ENCODE measurements at places on chromosomes 11 and 22. TPM values are rescaled to one million over a fixed set of nuclear protein-coding genes. Genes with fewer than 3 reads are reported as not detected.

The SEC14L6 gene
- total RNA-seq, result 0.82 TPM

The FAM181B gene
- total RNA-seq, result 13.0 TPM

The PKP3 gene
- not detected for total RNA-seq

DNA sequence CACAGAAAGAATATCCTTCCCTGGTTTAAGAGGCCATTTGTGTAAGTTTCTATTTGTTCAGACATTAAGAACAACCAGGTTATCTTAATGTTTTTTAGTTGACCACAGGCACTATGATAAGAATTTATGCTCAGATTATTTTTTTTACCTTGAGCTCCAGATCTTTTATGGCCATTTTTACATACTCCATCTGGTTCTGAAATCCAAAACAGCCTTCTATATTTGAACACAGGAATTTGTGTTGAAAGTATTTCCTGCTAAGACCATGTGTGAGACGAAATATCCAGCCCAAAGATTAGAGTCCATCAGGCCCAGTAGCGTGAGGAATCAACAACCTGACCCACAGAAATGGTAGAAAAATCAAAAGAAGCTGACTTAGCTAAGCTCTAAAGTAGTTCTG is 569.9 kb upstream of the FAT3 start:
- no peak for DNase-seq

- no peak for DNase-seq
Measured at GRCh38 chr11:5600374-5600851, 4.0 kb downstream of the TRIM6 start.

DNA sequence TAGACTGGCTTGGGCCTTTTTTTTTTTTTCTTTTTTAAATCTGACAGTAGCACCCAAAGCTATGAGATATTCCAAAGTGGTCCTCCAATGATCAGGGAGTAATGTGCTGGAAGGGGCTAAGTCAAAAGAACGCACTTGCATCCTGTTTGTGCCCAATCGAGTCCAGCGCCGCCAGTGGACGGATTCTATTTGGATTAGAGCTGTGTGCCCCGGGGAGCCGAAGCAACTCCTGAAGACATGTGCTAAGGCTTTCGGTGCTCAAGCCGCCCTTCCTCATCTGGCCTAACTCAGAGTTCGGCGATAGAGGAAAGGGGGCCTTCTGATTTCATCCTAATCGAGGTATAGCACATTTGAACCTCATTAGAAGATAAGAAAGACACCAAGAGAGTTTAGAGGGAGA is 147.8 kb upstream of the NECTIN1 start:
- no peak for DNase-seq

DNA sequence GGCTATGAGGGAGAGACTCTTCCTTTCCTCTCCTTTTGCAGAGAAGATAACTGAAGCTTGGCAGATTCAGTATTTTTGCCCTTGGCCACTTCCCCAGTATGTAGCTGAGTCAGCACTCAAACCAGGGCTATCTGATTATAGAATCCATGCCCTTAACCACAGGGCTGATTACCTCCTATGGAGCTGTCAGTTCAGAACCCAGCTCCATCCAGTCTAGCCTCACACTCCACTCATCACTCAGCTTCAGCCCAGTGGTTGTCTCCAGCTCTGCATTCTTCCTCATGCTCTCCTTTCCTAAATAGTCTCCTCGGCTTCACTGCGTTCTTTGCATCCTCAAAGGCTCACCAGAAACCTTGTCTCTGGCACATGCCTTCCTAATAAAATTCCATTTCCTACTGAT is 151.6 kb upstream of the BLID start:
- DNase-seq, result no peak

GRCh38 chr11:65478388-65479183 is 20.3 kb upstream of the MALAT1 start:
- DNase-seq, result peak; percentile 40

DNA sequence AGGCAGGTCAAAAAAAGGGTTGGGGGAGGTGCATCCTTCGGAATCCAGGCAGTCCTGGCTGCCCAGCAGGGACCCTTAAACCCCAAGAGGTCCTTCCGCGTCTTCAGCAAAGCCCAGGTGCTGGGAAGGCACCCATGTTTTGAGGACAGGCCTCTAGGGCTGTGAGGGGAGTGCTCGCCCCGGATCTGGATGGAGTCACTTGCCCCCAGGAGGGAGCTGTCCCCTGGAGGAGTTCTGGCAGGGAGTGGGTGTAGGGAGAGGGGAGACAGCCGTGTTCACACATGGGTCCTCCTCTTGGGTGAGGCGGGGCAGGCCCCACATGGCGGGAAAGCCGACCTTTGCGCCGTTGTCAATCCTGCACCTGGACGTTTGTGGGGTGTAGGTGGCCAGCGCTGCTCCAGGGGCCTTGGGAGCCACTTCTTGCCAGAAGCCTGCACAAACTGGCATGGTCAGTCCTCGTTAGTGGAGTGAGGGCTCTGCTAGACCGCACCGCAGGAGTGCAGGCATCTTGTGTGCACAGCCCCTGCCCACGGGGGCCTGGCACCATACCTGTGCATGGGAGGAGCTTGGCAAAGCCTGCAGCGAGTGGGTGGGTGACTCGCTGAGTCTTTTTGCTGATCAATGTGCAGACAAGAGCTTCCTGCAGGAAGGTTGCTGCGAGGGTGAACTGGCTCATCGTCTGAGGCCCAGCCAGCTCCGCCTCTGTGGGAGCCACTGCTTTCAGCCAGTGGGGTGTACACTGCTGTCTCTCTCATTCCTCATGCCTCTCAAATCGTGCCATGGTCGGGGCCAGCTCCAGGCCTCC is 16.0 kb downstream of the PPIL2 start:
- no peak for DNase-seq

DNA sequence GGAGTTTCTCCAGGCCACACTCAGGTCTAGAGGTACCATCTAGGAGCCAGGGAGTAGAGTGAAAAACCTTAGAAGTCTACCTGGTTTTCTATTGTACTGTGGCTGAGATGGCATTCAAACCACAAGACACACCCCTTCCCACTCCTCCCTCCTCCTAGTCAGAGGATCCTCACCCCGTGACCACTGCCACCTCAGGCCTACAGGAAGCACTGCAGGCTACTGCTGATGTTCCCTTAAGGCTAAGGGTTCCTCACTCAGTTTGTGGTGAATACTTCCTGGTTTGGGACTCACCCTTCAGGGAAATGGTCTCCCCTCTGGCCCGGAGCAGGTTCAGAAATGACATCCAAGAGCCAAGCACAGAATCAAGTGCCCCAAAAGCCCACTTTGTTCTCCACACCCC is 1293.9 kb downstream of the JRKL start:
- no peak for DNase-seq

- no peak for DNase-seq
Measured at GRCh38 chr11:63896071-63896470, 20.9 kb downstream of the RCOR2 start.

GRCh38 chr11:95788921-95789505 is 569 bp downstream of the FAM76B start:
- DNase-seq, result no peak

DNA sequence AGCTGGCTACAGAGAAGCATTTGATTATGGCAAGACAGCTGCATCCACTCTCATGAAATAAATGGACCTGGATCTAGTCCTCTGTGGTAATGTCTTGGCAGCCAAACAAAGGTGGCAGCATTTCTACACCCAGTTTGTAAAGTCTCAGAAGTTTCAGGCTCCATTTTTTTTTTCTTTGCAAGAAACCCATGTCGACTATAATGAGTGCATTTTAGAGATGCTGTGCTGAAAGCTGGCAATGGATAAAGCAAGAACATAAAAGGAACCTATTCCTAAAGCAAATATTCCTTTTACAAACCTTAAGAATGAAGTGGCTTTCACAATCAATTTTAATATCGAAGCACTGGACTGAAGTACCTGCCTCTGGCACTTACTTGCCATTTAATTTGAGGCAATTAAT is 33.5 kb downstream of the THAP12 start:
- DNase-seq, result no peak

DNA sequence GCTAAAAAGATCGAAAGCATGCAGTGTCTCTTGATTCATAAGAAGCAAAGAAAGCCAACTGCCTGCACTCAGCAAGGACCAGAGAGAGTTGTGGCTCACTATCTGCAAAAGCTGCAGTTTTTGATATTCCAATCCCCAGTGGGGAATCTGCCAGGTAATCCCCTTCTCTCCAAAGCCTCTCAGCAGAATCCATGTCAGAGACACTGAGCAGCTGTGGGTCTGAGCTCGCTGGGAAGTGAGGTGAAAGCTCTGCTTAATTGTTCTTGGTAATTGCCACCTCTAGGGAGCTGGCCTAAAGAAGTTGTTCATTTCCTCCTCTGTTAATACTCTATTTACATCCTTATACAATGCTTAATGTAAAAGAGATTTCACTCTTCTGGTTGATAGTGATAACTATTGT is 261.3 kb upstream of the LRRC4C start:
- DNase-seq, result no peak

DNA sequence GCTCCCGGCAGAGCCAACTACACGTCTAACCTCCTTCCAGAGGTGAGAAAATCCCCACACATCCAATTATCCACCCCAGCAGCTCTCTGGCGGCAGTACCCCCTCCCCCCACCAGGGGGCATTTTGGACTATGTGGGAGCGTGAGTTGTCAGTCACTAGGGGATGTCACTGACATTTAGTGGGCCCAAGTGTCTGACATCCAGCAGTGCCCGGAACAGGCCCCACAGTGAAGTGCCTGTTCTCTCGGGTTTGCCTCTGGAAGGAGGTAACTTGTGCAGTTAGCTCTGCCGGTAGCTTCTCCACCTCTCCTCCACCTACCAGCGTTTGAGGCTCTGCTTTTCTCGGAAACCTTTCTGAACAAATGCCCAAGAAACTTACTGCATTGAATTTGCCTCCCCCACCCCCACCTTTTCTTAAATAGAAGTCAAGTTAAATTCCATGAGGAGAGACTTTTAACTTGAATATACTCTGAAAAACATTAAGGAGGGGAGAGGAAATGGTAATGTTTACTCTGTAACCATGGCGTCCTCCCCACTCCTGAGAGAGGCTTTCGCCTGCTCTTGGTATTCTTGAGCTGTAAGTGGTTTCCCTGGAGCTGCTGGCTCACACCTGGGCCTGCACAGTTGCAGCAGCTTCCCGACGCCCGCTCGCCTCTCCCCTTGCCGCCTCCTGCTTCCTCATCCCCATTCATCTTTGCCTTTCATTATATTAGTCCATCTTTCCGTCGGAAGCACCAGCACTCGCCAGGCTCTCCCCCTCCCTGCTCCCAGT is 112.8 kb downstream of the WNT7B start:
- peak; percentile 69 for DNase-seq

Measured in frontal cortex (tissue), 4 donors.